ENCODE measurements at places on chromosomes 1 and 21. TPM values are rescaled to one million over a fixed set of nuclear protein-coding genes. Genes with fewer than 3 reads are reported as not detected.

DNA sequence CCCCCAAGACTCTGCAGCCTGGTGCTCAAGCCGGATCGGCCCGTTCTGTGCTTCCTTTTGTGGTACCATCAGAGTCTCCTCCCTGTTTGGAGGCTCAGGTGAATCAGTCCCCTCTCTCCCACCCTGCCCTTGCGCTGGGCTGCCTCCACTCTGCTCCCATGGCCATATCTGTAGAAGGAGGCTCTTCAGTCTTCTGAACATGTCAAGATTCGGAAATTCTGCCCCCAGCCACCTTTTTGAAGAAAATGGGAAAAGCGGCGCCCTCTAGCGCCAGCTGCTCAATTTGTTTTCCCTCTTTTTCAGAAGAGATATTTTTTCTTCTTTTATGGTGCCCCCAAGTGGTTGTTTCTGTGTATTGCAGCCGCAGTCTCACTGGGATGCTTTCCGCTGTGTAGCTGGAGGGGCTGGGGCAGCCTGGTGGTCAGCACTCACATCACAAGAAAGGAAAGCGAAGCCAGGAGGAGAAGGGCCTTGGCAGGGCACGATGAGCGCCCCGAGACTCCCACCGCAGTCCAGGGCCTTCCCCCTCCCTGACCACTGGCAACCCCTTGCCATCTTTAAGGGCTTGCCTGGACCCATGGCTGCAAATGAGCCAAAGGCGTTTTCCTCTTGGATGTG lies 58.4 kb upstream of the CACNA1E start:
- peak; percentile 56 for DNase-seq

DNASE2B gene
- polyA plus RNA-seq, result 0.12 TPM

- no peak for DNase-seq
These were observed 2.7 kb downstream of the PTPRC start for GRCh38 chr1:198641501-198641900.

DNA sequence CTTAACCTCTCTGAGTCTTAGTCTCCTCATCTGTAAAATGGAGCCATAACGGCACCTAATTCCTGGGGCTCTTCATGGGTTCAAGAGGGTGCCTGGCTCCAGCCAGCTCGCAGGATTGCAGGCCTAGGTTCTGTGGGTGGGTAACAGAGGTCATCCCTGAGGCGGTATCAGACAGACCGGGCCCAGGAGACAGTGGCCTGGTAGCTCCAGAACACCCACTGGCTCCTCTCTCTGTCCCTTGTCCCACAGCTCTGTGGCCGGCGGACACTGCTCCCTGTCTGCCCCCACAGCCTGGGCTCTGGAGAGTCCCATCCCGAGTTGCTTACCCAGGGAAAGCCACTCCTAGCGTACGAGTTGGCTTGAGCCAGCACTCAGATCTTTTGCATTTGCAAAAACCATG lies 150.3 kb downstream of the PEX14 start:
- DNase-seq, result no peak

DNA sequence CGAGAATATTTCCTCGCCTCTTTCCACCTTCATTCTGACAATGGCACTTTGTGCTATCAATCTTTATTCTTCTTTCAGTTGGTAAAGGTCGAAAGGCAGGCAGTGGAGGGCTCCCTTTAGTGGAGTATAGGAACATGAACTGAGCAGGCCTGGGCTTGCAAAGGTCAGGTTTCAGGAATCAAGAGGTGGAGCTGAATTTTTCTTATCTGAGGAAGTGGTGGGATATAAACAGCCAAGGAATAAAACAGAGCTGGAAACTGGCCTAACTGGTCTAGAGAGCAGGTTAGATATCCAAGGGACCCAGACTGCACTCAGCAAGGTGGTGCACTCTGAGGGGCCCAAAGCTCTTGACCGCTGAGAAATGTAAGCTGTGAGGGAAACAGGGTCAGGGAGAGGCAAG lies 99.1 kb downstream of the PLA2G4A start:
- no peak for DNase-seq

RXFP4 gene
- polyA plus RNA-seq, result 0.14 TPM

GPR52 gene
- polyA plus RNA-seq, result not detected

RAB25 gene
- polyA plus RNA-seq, result 55.8 TPM

GRCh38 chr1:206566999-206567398 lies 45.3 kb downstream of the EIF2D start:
- DNase-seq, result no peak

TUT4 gene
- polyA plus RNA-seq, result 65.6 TPM

DNA sequence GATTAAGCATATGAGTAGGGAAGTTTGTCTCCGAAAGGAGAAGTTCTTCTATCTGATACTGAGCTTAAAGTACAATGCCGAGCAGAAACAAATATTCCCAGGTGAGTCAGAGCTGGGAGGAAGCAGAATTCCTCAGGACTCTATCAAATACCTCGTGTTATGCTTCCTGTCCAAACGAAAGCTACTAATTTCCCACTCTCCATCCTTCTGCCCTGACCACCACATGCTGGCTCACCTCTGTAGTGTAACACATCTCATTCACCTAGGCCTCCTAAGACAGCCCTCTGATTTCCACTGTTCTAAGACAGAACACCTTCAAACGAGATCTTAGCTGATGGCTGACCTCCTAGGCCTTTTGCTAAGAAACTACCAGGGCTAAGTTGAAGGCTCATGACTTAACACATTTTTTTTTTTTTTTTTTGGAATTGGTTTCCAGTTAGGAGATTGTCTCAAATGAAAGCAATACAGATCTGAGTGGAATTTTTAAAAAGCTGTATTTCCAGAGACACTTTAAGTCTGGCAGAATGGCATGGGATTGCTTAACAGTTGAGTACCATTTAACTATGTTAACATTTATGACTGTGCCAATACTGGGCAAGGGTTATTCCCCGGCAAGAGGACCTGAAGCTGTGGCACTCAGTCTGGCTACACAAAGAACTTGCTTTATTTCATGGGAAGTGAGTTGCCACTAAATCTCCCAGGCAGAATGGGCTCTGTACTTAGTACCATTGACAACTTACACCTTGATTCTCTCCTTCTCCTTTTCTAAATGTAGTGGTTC lies 583.4 kb downstream of the DPYD start:
- DNase-seq, result no peak

KLHDC8A gene
- polyA plus RNA-seq, result 2.2 TPM

- DNase-seq, result no peak
These were observed 113.4 kb upstream of the DNAH14 start for GRCh38 chr1:224816062-224816461.

DNA sequence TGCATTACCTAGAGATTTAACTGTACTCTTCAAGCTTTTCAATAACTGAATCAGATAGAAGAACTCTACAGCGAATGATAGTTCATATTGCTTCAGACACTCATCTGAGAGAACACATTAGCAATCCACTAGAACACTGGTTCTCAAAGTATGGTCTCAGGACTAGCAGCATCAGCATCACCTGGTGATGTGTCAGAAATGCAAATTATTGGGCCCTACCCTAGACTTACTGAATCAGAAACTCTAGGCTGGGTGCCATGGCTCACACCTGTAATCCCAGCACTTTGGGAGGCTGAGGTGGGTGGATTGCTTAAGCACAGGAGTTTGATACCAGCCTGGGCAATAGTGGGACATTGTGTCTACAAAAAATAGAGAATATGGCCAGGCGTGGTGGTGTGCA lies 24.9 kb upstream of the GLIS1 start:
- DNase-seq, result no peak

PLCH2 gene
- polyA plus RNA-seq, result 2.1 TPM

- DNase-seq, result peak; percentile 23
These were observed 483 bp downstream of the UBQLN4 start for GRCh38 chr1:156052862-156053767.

EFNA1 gene
- polyA plus RNA-seq, result 76.2 TPM

ZNF593OS gene
- 1.4 TPM for polyA plus RNA-seq

DNA sequence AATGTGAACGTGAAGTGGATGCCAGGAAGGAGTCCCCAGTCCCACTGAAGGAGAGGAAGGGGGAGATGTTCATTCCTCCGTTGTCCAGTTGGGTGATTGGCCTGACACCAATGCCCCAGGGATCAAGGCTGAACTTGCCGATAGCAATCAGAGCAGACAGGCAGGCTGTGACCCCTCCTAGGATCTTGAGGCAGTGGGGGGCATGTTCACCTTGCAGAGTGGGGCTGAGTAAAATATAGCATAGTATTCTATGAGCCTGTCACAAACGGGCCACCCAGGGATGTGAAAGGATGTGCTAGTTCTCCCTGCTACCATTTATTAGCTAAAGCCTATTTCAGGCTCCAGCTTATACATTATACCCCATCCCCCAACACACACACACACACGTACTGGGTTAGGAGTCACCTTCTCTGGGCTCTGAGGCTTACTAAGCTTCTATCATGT lies 80.7 kb upstream of the CD34 start:
- DNase-seq, result no peak

- DNase-seq, result no peak
These were observed 39.7 kb upstream of the GJB5 start for GRCh38 chr1:34715139-34715538.

DNA sequence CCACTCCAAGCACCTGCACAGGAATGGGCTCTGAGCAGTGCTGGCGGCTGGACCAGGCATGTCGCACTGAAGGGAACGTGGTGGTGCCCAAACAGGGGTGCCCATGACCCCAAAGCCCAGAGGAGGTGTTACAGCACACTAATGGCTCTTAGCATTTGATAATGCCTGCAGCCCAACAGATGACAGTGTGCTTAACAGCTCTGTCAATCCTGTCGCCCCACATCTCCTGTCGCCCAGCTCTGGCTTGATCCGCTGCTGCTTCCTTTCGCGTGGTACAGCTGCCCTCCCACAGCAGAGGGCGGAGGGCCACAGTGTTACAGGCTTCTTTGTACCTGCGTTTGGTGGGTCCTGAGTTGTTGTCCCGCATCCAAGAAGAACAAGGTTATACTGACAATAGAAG lies 32.2 kb upstream of the CR1L start:
- DNase-seq, result no peak

GRCh38 chr1:43925846-43926245 lies 7.8 kb upstream of the ARTN start:
- no peak for DNase-seq

DNA sequence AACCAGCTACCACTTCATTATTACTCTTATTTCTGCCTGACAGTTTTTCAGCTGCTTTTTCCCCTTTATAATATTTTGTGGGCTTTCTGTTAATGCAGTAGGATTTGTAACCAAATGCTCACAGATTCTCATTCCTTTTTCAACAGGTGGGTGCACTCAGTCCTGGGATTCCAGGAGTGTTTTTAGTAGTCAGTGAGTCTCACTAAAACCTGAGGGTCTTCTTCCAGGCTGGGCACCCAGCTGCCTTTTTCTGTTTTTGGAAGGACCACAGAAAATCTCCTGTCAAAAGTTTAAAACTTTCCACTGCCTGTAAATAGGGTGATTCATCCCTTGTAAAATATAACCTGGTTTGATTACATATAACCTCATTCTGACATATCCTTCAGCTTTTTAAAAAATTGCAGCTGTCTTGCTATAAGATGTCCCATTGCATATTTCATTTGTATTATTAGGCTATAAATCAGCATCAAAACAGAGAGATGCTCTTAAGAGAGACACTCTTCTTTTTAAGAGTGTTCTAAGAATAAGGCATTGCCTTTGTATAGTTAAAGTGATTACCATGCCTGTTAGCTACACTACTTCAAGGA lies 16.8 kb upstream of the CEP350 start:
- DNase-seq, result no peak

ARF1 gene
- 353 TPM for polyA plus RNA-seq

BEND5 gene
- polyA plus RNA-seq, result 25.5 TPM

DNA sequence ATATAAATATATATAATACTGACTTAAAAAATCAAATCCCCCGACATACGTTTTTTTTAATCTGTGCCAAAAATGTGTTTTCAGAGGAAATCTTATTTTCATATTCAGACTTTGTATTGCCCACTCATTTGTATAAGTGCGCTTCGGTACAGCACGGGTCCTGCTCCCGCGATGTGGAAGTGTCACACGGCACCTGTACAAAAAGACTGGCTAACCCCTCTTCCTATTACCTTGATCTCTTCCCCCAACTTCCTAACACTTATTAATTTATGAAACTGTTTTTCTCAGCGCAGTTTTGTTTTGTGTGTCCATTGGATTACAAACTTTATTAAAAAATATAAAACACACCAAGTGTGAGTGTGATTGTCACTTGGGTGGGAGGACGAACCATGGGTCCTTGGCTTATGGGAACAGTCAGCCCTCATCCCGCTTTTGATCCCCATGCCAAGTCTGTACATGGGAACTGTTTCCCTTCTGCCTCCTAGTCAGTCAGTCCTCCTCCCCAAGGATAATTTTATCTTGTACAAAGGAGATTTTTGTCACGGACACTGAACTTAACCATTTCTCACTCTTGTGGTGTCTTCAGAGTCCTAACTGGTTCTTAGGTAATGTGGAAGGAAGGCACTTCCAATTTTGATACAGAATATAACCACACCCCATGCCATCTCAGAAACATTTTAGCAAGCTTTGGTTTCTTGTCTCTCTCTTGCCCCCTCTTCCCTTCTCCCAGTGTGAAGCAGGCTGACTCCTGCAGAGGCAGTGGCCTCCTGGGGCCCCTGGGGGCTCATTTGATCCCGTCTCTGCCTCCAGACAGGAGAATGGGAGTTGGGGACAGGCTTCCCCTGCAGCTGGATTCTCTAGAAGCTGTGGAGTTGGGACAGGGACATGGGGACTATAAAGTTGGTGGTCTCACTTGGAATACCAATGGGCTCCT lies 35.5 kb downstream of the ZBTB17 start:
- no peak for DNase-seq

GRCh38 chr1:248890549-248891498 lies 15.2 kb upstream of the PGBD2 start:
- no peak for DNase-seq

GRCh38 chr1:180600343-180600742 lies 31.5 kb upstream of the XPR1 start:
- DNase-seq, result no peak

AADACL3 gene
- not detected for polyA plus RNA-seq

GRCh38 chr1:229004066-229004833 lies 266.7 kb upstream of the RAB4A start:
- no peak for DNase-seq

DNA sequence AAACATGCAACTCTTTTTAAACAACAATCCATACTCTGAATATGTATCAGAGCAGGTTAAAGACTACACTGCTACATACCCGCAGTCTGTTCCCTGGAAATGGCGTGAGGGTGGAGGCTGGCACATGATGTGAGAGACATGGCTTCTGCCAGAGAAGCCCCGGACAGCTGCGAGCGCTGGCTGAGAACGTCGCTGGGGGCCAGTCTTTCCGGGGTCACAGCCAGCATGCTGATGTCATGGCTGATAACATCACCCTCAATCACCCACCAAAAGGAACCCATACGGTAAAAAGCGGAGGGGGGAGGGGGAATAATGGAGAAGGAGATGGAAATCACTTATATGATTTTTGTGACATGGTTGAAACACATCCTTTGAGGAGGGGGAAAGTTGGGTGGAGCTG lies 29.1 kb downstream of the C1orf198 start:
- no peak for DNase-seq

GRCh38 chr1:83017701-83018100 lies 981.2 kb downstream of the TTLL7 start:
- no peak for DNase-seq

DMBX1 gene
- polyA plus RNA-seq, result not detected

DNA sequence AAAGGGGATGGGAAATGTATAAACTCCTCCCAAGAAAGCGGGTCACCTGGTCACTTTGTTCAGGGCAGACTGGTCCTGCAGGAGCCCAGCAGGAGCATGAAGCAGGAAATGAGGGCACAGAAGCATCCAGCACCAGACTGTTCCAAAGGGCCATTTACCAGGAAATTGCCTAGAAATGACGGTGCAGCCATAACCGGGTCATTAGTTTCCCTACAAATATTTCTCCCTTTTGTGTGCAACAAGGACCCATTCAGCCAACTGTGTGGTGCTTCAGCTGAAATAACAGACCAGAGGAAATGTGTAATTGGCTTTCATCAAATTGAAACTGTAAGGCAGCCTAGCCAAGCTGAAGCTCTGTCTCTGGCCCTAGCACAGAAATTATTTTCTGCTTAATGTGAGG lies 7.6 kb upstream of the CTTNBP2NL start:
- DNase-seq, result no peak

GRCh38 chr1:184745110-184745509 lies 9.5 kb downstream of the EDEM3 start:
- DNase-seq, result no peak
